Memory B cell (primary cell): ENCODE measurements at places on chromosomes 6 and 20.

DNA sequence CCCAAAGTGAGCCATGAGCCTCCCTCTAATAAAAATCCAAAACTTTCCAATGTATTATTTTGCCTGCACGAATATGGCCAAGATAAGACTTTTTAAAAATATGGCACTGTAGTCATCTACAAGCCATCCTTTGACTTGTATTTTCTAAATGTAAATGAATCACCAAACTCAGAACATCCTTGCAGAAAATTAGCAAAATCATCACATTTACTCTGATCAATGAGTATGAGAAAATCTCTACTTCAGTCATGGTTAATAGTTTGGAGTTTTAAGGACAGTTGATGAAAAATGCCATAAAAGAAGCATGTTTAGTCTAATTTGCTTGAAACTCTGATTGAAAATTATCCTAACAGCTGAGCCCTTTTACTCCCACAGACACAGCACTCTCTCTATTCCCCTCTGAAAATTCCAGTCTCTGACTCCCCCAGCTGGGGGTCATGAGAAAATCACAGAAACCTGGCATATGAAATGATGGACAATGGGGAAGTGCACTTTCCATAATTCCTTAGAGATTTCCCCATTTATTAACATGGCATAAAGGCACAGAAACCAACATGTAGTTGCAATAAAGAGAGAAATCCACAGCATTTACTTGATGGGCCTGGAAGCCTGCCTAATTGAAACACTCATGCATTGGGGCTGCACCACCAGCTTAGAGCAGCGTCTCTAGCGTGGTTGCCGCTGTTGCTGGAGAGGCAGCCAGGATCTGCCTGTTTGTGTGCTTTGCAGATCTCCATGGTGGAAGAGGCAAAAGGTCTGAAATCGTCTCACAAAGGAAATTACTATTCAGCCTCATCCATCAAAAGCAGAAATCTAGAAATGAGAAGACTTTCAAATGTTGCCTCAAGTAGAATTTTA is 214.0 kb downstream of the WDR27 start:
- peaks cover 16% of the 10 kb centered on the region for H3K36me3 ChIP-seq
- DNase-seq: no peak
- no peaks in the 10 kb centered on the region for H3K27me3 ChIP-seq
- no peaks in the 10 kb centered on the region for H3K4me1 ChIP-seq
- H3K4me3 ChIP-seq: no peak overlapping the region
- no peak overlapping the region for H3K27ac ChIP-seq

- H3K4me1 ChIP-seq: peaks cover 67% of the 10 kb centered on the region
- H3K4me3 ChIP-seq: peak overlapping the region; percentile 79
- peaks cover 15% of the 10 kb centered on the region for H3K36me3 ChIP-seq
- peak overlapping the region; percentile 99 for H3K27ac ChIP-seq
Observed at GRCh38 chr20:50517817-50518154, 7.6 kb downstream of the PTPN1 start.

DNA sequence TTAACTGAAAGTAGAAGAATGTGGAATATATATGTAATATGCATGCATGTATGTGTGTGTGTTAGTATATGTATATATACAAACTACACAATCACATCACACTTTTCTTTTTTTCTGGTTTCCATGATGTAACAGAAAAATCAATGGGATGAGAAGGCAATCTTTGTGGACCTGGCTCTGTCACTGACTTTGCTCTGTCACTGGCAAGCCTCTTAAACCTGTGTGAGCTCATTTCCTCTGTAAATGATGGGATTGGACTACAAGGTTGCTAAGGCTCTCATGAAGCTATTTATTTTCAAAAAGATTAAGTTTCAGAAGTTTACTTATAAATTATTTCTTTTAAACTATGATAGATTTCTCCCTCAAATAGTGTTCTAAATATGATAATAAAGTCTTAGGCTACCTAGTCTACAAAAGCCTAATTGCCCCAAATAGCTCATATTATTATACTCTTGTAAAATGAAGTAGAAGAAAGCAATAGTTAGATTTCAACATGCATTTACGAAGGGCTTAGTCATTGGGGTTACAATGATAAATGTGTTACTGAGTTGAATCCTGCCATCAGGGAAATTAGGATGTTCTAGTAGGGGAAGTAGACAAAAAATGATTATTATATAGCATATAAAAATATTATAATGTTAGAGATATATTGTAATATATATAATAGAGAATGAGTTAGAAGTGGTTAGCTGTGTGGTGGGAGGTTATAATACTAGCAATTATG is 129.3 kb downstream of the AFG1L start:
- peaks cover 9% of the 10 kb centered on the region for H3K36me3 ChIP-seq
- no peaks in the 10 kb centered on the region for H3K27me3 ChIP-seq
- peaks cover 5% of the 10 kb centered on the region for H3K4me1 ChIP-seq
- H3K4me3 ChIP-seq: no peak overlapping the region
- DNase-seq: no peak
- H3K27ac ChIP-seq: no peak overlapping the region

DNA sequence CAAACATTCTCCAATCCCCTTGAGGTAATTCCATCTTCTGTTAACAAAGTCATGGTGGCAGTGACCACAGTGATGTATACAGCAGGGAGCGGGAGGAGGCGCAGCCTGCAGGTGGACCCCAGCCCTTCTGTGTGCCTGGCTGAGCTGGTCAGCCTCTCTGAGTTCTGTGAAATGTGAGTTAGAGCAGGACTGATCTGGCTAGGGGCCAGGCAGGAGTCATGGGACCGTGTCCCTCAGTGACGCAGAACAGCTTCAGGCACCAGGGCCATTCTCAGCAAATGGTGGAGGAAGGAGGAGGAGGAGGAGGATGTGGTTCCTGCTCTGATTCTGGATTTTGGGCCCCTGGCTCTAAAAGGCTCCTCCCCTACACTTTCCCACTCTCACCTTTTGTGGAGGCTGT is 6.9 kb downstream of the PHACTR3 start:
- H3K27ac ChIP-seq: no peak overlapping the region
- H3K4me3 ChIP-seq: no peak overlapping the region
- H3K27me3 ChIP-seq: peaks cover 13% of the 10 kb centered on the region
- peaks cover 4% of the 10 kb centered on the region for H3K36me3 ChIP-seq

GRCh38 chr6:160134779-160135547 is 13.3 kb downstream of the SLC22A1 start:
- DNase-seq: no peak
- H3K36me3 ChIP-seq: no peaks in the 10 kb centered on the region
- no peak overlapping the region for H3K27ac ChIP-seq
- no peaks in the 10 kb centered on the region for H3K27me3 ChIP-seq

- no peak for DNase-seq
- H3K27ac ChIP-seq: no peak overlapping the region
- no peaks in the 10 kb centered on the region for H3K4me1 ChIP-seq
- H3K27me3 ChIP-seq: peaks cover 8% of the 10 kb centered on the region
- no peak overlapping the region for H3K4me3 ChIP-seq
Observed at GRCh38 chr20:23503649-23504048, 12.7 kb downstream of the CST8 start.

DNA sequence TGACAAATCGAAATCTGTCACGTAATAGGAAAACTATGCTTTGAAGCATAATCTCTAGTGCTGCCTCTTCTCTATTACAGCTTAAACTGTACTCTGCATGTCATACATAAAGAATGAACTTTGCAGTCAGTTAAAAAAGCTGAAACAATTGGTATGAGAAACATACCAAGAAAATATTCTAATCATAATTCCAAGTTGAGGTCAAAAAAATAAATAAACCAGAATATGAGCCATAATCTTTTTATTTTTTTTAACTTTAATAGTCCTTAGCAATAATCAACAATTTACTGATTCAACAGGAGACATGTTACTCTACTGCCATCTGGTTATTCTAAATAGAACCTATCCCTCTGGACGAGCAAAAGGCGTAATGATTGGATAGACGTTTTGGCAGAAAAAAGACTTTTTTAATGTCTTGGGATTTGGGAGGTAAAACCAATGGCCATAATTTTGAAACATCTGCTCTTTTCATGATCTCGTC is 224.4 kb upstream of the FLRT3 start:
- H3K27ac ChIP-seq: no peak overlapping the region
- no peaks in the 10 kb centered on the region for H3K27me3 ChIP-seq
- no peak for DNase-seq
- H3K4me3 ChIP-seq: no peak overlapping the region

DNA sequence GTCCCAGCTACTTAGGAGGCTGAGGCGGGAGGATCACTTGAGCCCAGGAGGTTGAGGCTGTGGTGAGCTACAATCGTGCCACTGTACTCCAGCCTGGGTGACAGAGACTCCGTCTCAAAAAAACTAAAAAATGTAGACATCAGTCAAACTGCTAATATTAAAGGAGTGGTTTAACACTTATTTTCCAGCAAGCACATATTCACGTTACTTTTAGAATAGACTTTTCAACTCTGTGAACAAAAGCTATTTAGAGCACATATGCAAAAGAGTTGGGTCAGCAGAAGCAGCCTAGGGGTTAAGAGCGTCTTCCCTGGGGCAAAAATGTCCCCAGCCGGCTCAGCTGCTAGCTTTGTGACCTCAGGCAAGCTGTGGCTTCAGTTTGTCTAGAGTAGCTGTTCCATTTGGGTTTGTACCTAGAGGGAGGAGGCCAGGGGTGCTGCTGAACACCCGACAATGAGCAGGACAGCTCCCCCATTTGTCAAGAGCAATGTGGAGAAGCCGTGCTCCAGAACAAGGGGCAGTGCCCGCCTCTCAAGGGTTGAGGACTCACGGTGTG is 62.5 kb upstream of the PTGIS start:
- H3K4me3 ChIP-seq: no peak overlapping the region
- H3K4me1 ChIP-seq: peaks cover 35% of the 10 kb centered on the region
- peaks cover 5% of the 10 kb centered on the region for H3K27me3 ChIP-seq

DNA sequence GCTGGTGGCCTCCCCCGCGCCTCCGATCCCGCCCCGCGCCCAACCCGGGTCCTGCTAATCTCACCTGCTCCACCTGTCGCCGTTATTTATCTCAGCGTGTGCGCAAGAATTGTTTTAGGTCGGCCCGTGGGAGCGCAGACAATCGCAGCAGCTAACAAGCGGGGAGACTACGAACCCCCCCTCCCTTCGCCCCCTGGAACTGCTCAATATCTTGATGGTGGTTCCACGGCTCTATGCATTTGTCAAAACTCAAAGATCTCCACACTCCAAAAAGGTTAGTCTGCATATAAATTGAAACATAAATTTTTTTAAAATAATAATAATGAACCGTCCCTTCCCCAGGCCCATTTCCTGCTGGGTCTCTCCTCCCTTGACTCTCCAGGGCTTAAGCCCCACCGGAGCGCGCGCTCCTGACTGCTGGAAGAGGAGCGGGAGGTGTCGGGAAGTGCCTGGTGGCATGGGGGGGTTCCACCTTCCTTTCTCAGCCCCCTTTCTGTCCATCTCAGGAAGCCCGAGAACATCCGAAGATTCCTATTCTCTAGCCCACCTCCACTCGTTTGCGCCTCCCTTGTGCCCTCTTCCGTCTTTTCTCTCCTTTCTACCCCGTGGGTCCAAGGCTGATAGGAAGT is 1.6 kb upstream of the MDGA1 start:
- peaks cover 29% of the 10 kb centered on the region for H3K4me1 ChIP-seq
- peak overlapping the region; percentile 100 for H3K4me3 ChIP-seq
- H3K27ac ChIP-seq: peak overlapping the region; percentile 99
- peaks cover 4% of the 10 kb centered on the region for H3K36me3 ChIP-seq
- DNase-seq: no peak

DNA sequence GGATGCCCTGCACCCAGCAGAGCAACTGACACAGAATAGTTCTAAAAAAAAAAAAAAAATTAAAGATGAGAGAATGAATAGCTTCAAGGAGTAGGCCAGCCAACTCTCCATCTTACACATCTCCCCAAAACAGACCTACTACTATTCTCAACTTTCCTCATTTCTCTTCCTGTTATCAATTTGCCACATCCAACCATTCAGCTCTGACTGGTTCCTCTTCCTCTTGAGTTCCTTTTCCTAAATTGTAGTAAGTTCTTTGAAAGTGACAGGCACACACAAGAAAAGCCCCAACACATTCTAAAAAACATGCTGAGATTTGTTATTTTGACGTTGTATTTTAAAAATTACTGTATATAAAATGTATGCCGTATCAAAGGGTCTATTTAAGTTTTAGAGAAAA is 117.2 kb downstream of the PDSS2 start:
- DNase-seq: no peak
- H3K4me1 ChIP-seq: peaks cover 6% of the 10 kb centered on the region

- no peaks in the 10 kb centered on the region for H3K4me1 ChIP-seq
- no peak overlapping the region for H3K27ac ChIP-seq
- DNase-seq: no peak
- H3K4me3 ChIP-seq: no peak overlapping the region
- H3K36me3 ChIP-seq: peaks cover 2% of the 10 kb centered on the region
- H3K27me3 ChIP-seq: peaks cover 7% of the 10 kb centered on the region
Observed at GRCh38 chr20:63501818-63502670, 3.2 kb upstream of the EEF1A2 start.

DNA sequence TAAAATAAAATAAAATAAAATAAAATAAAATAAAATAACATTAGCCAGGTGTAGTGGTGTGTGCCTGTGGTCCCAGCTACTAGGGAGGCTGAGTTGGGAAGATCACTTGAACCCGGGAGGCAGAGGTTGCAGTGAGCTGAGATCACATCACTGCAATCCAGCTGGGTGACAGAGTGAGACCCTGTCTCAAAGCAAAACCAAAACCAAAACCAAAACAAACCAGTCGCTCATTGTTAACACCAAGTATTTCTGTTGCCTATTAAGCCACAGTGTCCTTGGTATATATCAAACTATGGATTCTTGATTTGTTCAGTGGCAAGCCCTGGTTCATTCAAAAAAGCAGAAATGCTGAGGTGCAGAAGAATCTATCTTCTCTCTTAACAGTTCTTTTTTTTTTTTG is 65.7 kb downstream of the PYGB start:
- H3K27me3 ChIP-seq: no peaks in the 10 kb centered on the region
- H3K36me3 ChIP-seq: peaks cover 5% of the 10 kb centered on the region
- H3K4me1 ChIP-seq: peaks cover 18% of the 10 kb centered on the region
- DNase-seq: no peak
- H3K4me3 ChIP-seq: no peak overlapping the region

DNA sequence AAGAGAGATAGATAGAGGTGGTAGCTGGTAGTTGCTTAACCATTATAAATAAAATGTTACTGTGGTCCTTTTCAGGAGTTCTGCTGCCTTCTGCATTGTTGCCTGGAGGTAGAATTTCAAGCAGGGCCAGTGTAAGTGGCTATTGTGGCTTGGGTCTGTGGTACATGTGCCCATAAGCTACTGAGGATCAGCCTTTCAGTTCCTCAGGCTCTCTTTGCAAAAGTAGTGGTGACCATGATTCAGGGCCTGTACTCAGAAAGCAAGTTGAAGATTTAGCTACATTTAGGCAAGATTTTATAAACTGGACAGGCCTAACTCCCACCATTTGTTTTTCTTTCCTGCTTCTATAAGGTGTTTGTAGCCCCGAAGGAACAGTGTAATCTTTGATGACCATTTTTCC is 199.0 kb downstream of the PDE7B start:
- H3K36me3 ChIP-seq: peaks cover 2% of the 10 kb centered on the region
- H3K27ac ChIP-seq: no peak overlapping the region
- H3K27me3 ChIP-seq: peaks cover 3% of the 10 kb centered on the region
- DNase-seq: no peak

DNA sequence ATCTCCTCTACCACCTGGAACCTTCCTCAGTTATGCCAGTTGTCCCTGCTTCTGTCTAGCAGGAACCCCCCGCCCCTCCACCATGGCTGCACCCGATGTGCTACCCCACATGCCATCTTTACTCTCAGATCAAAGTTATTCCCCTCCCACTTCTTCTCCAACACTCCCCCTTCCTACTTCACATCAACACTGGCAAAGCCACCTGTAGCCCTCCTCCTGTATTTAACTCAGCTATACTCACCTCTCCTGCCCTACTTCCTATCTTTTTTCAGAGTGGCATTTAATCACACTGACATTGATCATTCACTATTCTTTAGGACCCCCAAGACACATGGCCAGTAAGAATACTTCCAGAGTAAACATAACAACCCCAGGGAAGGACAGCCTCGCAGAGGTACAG is 84.3 kb downstream of the MBOAT1 start:
- H3K27ac ChIP-seq: no peak overlapping the region
- no peak for DNase-seq
- H3K4me3 ChIP-seq: no peak overlapping the region
- H3K27me3 ChIP-seq: peaks cover 5% of the 10 kb centered on the region
- peaks cover 6% of the 10 kb centered on the region for H3K36me3 ChIP-seq
